CD4-positive, alpha-beta T cell treated with Interleukin-4 for 1 hour (primary cell): ENCODE measurements at places on chromosomes 13 and 19.

DNA sequence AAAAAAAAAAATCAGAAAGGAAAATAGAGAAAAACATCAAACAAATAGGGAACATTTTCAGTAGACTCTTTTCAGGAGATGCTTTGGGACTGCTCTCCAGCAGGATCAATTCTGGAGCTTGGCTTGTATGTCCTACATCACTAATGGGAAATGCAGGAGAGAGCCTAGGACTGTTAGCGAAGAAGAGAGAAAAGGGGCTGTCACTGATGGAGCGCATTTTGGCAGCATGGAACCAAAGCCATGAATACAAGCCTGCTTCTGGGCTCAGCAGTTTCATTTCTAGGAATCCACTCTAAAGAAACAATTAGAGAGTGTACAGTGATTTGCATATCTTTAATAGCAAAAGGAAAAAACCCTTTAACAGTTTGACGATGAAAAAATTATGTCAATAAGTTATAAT, 203.9 kb downstream of the NUFIP1 start:
- DNase-seq: no peak

- no peak for DNase-seq
Observed at GRCh38 chr19:30587869-30588268, 215.7 kb downstream of the ZNF536 start.

DNA sequence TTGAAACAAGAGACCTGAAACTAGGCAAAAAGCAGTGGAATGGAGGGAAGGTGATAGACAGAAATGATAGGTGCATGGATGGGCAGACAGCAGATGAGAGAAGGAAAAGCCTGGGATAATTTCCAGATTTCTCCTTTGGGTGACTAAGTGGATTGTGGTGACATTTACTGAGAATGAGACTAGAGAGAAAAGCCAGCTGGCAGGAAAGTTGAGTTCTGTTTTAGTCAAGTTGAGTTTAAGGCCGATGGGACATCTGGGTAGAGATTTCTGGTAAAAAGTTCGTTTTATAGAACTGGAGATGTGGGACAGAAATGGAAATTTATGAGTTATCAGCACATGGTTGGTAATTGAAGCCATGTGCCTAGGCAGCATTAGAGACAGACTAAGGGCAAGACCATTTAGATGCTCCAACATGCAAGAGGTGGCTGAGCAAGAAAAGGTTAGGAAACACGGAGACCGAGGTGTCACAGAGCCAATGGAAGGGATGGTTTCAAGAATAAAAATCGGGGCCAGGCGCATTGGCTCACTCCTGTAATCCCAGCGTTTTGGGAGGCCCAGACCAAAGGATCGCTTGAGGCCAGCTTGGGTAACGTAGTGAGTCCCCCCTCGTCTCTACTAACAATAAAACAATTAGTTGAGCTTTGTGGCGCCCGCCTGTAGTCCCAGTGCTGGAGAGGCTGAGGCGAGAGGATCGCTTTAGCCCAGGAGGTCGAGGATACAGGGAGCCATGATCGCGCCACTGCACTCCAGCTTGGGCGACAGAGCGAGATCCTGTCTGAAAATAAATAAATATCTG, 9.6 kb upstream of the DGKH start:
- DNase-seq: no peak

- no peak for DNase-seq
Observed at GRCh38 chr13:109671919-109672318, 114.5 kb downstream of the IRS2 start.

- DNase-seq: no peak
Observed at GRCh38 chr19:51571599-51571998, 516 bp downstream of the ZNF175 start.

GRCh38 chr13:44118881-44119280, 239.2 kb downstream of the LACC1 start:
- DNase-seq: no peak

DNA sequence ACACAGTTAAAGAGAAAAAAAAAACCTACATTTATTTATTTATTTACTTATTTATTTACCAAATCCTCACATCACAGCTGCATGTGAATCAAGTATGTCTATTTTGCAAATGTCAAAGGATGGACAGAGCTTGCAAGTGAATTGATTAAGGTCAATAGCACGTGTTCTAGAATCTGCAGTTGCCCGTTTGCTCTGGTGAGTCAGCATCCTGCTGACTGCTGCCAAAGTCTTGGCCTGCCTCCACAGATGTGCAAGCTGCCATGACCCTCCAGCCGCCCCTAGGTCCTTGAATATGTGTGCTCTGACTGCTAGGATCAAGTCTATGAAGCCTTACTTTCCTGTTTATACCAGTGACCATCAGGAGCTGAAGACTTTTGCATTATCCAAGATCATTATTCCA, 320.6 kb downstream of the GPC5 start:
- no peak for DNase-seq

DNA sequence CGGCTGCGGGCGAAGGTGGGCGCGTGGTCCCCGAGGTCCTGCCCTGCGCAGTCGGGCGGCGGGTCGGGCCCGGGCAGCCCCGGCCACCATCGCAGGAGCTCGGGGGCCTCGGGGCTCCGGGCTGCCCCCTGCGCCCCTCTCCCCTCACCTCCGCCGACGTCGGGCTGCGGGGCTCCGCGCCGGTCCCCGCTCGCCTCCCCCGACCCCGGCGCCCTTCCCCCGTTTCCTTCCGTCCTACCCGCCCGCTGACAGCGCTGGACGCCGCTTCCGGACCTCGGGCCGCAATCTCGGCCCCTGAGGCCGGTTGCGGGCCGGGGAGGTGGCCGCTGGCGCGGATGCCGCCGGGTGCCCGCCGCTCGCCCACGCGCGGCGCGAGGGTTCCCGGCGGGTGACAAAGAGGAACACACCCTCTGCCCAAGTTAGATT, 720 bp downstream of the FARP1 start:
- DNase-seq: no peak

GRCh38 chr13:104823071-104823470, 1712.4 kb downstream of the EFNB2 start:
- DNase-seq: no peak

GRCh38 chr19:7492142-7492541, 3.3 kb upstream of the PEX11G start:
- DNase-seq: no peak

DNA sequence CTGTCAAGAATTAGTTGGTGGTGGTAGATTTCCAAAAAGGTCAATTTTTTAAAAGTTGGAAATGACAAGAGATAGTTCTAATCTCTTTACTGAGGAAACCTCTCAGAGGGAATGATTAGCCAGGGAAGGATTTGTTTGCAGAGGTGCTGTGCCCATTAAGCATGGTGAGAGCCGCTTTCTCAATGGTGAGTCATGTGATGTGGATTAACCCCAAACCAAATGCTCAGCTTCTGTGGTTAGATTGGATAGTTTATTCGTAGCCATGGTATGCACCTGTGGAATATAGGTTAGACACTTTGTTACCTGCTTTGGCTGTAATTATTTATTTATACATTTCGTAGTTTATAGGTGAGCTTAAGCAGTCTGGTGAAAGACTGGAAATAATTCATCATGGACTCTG, 7.1 kb downstream of the HNRNPM start:
- DNase-seq: peak; percentile 19

DNA sequence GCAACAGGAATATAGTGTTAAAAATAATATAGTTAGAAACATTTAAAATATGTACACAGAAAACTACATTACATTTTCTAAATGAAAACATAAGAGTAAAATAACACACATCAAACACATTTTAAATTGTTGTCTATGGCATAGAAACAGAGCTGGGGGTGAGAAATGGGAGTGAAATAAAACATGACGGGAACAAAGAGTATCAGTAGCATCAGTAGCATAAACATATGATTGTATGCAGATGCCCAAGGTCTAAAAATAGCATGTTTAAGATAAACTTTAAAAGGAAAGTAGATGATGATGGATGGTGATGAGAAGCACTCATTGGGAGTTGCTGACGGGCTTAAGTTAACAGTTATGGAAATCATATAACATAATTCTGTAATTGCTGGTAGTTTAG, 1221.7 kb upstream of the SPRY2 start:
- DNase-seq: no peak

- no peak for DNase-seq
Observed at GRCh38 chr13:98290261-98290660, 113.2 kb upstream of the RNF113B start.

GRCh38 chr13:50392977-50393376, 377.7 kb downstream of the KCNRG start:
- no peak for DNase-seq

DNA sequence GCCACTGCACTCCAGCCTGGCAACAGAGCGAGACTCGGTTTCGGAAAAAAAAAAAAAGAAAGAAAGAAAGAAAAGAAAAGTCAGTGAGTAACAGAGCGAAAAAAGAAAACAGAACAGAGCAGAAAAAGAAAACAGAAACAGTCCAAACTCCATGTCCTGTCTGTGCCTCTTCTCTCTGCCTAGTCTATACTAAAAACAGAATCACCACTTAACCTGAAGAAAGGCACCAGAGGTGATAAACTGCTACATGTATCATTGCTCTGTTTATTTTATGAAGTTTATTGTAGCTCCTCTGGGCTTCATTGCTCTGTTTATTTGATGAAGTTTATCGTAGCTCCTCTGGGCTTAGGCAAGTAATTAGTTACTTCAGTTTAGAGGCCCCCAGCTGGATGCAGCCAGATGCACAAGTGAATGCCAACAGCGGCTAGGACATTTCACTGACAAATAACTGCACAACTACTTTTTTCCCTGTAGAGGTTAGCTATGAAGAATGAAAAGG, 39.2 kb downstream of the TBC1D4 start:
- no peak for DNase-seq

- DNase-seq: no peak
Observed at GRCh38 chr19:48556163-48556562, 4.2 kb downstream of the SULT2B1 start.

DNA sequence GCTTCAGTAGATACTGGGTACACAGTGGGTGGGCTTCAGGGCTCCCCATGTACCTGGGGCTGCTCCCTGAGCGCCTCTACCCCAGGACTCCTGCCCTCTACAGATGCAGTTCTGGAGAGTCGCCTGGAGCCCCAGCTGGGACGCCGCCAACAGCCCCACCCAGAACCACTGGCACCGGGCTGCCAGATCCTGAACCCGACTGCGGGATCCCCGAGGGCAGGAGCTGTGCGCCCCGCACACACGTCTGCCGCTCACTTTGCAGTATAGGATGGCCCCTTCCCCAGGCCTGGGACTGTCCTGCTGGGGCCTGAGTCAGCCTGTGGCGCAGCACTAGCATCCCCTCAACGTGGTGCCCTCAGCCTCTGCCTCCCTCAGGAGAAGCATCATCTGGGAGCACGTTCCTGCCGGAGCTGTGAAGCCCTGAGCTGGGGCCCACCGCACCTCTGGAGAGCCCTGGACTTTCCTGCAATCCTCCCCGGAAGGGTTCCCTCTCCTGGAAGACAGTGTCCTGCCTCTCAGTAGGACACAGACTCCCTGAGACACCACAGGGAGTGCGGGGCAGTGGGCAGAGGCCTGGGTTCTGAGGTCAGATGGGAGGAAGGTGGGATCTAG, 3.7 kb downstream of the REXO1 start:
- no peak for DNase-seq

DNA sequence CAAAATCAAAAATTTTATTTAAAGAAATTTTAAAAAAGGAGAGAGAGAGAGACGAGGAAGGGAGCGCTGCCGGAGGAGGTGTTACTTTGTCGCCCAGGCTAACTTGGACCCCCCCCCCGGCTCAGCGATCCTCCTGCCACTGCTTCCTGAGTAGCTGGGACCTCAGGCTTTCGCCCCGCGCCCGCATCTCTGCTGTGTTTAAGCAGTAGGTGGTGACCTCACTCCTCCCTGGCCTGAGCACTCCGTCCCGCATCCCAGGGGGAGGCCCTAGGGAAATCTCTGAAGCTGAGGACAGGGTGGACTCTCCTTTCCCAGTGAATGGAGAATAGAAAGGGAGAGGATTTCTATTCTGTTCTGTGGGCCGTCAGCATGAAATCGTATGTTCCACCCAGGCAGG, 485 bp upstream of the ZNF845 start:
- no peak for DNase-seq

DNA sequence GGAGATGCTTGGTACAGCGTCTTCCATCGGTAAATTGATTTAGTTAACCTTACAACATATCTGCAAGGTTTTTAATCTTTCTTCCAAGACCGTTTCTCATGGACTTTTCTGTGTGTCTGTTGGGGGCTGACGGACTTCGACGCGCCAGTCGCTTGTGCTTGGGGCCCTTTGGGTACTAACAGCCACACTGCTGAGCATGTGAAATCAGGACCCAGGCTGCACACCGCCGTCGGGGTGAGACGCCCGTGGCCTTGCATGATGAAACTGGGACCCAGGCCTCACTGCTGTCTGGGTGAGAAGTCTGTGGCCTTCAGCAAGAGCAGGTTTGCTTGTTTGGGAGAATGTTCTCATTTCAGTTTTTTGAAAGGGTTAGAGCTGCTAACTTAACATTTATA, 9.8 kb downstream of the ATP4B start:
- no peak for DNase-seq

DNA sequence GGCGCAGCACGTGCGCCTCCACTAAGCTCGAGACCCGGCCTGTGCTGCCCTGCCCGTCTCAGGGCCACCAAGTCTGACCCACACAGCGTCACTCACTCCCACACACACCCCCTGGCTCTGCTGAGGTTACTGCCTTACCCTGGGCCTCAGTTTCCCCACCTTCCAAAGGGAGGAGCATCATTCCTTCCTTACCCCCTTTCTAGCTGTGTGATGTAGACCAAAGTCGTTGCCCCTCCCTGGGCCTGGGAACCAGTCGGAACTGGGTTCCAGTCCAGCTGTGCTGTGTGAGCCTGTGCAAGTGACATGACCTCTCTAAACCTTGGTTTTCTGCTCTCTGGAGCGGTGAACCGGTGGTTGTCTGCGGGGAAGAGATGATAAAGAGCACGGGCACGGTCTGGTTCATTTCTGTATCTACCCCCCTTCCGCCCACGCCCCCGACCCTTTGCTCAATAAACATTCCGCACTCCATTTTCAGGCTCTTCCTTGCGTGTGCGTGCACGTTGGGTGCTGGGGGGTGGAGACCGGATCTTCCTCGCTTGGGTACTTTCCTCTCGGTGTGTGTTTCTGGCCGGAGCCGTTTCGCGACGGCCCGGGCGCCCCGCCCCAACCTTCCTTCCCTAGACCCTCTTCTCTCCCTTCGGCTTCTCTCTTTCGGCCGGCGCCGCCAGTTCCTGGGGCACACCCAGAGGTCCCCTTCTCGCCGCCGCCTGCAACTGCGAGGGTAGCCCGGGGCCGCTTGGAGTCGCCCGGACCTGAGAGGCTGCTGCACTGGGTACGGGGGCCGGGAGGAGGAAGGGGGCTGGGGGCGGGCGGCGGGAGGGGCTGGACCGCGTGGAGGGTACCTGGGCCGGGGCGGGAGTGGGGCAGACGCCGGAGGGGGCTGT, at the start of gene ZNF581:
TSS of gene ZNF581 (plus strand) at position 647 of the 884 bp plus-strand sequence. CDS start 923 bp downstream, outside the sequence.
- DNase-seq: peak; percentile 77

DNA sequence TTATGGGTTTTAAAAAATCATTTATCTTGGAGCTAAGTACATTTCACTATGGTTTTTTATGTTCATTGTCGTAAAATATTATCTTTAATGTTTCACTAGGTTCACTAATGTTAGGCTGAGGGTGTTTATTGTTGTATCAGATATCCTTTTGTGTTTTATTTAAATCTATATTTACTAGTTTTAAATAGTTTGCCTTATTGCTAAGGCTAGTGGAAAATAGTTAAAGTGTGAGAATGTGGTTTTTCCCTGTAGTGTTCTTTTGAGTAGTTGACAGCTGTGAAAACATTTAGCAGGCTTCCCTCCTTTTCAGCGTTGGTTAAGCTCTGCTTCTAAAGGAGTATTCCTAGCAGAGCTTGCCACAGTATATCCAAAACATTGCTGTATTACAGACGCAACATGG, 139.0 kb downstream of the TM9SF2 start:
- DNase-seq: no peak

GRCh38 chr13:22061806-22062391, 391.0 kb downstream of the FGF9 start:
- peak; percentile 42 for DNase-seq

GRCh38 chr13:73576291-73576690, 517.5 kb downstream of the KLF5 start:
- DNase-seq: no peak

GRCh38 chr19:16860118-16860517, 28.7 kb upstream of the F2RL3 start:
- DNase-seq: no peak
